ELF-1 (cell line): ENCODE measurements at places on chromosomes 5 and 9.

DNA sequence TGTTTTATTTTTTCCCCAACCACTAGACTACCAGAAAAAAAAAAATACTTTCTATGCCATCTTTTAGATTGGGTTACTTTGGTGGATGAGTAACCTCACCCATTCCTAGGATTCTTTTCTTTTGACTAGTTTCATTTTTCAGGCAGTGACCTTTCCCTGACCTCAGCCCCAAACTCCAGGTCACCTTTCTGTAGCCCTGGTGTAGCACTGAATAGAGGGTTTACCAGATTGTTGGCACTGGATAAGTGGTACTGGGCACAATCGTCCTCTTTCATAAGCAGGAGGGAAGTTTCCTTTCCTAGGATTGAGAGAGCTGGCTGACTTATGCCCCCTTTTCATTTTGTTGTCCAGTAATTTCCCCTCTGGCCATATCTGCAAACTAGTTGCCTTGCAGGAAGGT is 169.4 kb upstream of the TMEM161B start:
- peak; percentile 5 for DNase-seq

- no peak for DNase-seq
Observed at GRCh38 chr9:123470991-123471770, 115.2 kb downstream of the CRB2 start.

DNA sequence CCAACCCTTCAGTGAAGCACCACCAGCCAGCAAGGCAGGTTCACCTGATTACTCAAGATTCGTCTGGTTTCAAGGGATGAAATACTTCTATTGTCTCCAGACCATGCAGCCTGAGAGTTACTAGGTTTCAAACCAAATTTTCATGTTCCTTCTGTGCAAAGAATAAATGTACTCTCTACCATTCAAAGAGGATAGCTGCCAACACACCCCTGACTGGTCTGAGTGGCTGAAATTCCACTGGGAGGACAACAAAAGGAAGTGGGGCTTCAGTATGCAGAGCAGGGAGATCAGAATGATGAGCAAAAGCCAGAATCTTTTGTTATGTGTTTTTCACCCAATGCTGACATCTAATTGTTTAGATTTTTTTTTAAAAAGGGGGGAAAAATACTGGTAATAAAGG is 356.3 kb downstream of the BNC2 start:
- no peak for DNase-seq

- no peak for DNase-seq
Observed at GRCh38 chr5:96880444-96881164, 4.3 kb downstream of the ERAP2 start.

DNA sequence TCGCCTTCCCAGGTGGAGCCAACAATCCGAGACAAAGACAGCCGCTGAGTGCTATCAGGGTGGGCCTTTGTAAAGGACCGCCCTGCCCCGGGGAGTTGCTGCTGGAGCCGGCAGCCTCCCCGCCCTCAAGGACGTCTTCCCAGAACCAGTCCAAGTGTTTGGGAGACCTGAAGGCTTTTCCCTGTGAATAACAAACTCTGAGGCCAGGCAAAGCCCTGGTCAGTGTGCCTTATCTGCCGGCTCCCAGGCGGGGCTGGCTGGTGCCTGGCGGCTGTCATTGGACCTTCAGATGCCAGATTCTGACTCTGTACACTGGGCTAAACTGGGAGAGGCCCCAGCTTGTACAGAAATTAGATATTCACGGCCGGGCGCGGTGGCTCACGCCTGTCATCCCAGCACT is 2.1 kb downstream of the SLC9A3 start:
- DNase-seq: peak; percentile 86

GRCh38 chr9:93117924-93118862 is 15.9 kb downstream of the NINJ1 start:
- no peak for DNase-seq

DNA sequence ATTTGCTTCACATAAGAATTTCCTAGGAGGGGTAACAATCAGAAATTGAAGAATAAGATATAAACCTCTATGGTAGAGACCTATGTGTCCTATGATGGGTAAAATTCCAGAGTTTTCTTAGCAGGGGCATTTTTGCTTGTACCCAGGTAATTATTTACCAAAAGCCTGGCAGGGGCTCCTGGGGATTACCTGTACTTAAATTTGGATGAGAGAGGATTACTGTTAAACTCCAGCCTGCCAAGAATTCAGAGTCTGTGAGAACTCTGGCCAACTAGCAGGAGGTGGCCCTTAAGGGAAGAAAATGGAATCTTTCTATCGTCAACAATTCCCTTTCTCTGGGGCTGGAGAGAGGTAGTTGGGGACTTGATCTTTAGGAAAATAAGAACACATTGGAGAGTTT is 460.4 kb downstream of the PDE4D start:
- DNase-seq: no peak

DNA sequence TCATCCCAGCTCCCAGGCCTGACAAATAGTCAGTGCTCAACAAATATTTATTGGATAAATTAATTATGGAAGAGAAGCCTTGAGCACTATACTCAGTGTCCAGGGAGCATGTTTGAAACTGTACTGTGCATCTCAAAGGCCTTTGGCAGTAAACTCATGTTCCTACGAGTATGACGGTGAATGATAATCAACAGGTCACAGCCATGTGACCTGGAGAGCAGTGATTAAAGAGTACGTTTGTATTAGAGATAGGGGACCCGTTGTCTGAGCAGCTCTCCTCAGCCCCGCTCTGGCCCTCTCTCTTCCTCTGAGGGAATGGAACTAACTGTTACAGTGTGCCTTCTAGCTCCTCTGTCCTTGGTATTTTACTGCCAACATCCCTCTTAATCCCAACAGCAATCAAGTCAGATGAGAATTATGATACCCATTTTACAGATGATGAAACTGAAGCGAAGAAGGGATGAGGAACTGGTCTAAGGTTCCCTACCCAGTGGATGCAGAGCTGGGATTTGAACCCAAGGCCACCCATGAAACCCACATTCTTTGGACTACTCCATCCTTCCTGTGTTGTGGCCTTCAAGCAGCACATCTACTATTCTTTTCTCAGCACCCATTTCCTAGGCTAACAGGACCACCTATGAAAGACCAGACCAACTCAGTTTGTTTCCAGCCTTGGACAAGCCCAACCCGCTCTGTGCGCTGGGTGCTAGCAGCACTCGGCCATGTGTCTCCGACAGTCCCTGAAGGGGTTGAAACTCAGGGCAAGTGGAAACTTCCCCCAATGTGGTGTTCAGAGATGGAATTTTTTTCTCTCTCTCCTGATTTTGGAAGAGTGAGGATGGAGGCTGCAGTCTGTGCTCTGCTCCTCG is 34.9 kb downstream of the SPRY4 start:
- peak; percentile 46 for DNase-seq

- no peak for DNase-seq
Observed at GRCh38 chr5:54761213-54761701, 224.1 kb downstream of the ESM1 start.

- no peak for DNase-seq
Observed at GRCh38 chr5:176892663-176893062, 6.5 kb downstream of the HK3 start.

GRCh38 chr5:55897905-55898304 is 46.7 kb downstream of the IL31RA start:
- DNase-seq: peak; percentile 78

DNA sequence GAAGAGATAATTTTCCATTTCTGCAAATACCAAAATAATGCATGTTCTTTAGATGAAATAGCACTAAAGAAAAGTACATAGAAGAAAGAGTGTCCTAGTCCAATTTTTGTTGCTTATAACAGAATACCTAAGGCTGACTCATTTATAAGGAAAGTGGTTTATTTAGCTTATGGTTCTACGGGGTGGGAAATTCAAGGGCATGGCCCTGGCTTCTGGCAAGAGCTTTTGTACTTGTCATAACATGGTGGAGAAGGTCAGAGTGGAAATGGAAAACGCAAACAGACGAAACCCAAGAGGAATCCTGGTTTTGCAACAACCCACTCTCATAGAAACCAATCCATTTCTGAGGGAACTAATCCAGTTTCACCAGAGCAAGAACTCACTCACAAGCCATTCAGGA is 283.7 kb downstream of the CSNK1G3 start:
- no peak for DNase-seq
